Spinal cord (tissue), 10 donors: ENCODE measurements at places on chromosomes 4 and X. TPM values are rescaled to one million over a fixed set of nuclear protein-coding genes. Genes with fewer than 3 reads are reported as not detected.
A peak's percentile ranks its signal among the peaks of the same experiment; 100 is the strongest.

- DNase-seq, result no peak
These were observed 205.3 kb downstream of the ARAP2 start for GRCh38 chr4:36039026-36039425.

DNA sequence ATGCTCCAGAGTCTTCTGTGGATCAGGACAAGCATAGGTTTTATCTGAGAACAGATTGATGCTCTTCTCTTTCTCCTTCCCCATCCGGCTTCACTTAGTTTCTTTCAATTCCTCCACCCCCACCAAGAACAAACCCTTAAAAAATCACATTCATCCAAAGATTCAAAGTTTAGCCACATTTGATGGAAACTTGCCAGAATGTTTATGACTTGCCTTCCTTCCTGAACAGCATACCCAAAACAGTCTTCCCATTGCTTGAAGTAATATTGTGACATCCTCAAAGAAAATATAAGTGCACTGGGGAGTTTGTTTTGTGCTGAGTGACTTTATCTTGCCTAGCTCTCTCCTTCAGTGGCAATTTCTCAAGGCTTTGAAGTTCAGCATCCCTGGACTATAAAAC is 83.0 kb downstream of the MAGEB17 start:
- DNase-seq, result no peak

The FAM53A gene
- total RNA-seq, result 3.3 TPM

DNA sequence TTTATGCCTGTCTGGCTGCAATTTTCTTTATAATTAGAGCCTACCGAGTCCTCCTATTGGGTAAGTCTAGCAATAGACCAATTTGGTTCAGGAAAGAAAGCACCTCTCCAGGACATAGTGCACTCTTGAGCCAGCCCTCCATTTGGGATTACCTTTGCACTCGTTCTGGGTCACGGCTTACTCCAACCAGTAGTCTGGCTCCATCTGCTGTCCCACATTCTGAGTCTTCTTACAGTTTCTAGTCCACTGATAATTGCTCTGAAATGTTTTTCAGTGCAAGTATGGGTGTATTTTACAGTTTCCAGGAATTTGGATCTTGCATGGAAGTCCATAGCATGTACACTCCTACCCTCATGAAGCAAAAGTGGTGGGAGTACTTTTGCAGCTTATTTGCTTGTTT is 34.8 kb upstream of the USP51 start:
- DNase-seq, result peak; percentile 17

The SASH3 gene
- total RNA-seq, result 4.8 TPM

The PHKA2 gene
- total RNA-seq, result 16.8 TPM

GRCh38 chr4:8675906-8676305 is 83.3 kb downstream of the CPZ start:
- DNase-seq, result no peak
